ENCODE measurements at places on chromosomes 5 and 9. TPM values are rescaled to one million over a fixed set of nuclear protein-coding genes. Genes with fewer than 3 reads are reported as not detected.

CD72 gene
- 0.99 TPM for total RNA-seq

SOX30 gene
- 47.7 TPM for total RNA-seq

DNA sequence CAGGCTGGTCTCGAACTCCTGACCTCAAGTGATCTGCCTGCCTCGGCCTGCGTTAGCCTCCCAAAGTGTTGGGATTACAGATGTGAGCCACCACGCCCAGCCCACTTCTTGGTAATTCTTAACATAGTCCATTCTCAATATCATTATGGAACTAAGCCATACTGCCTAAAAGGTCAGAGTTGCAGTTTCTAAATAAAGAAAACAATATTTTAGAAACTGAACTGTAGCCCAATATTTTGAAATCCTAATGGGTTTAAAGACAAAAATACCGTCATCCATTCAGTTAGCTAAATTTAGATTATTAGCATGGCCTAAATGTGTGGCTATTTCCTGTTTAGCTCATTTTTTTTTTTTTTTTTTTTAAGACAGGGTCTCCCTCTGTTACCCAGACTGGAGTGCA, 99.5 kb downstream of the USP20 start:
- no peak for DNase-seq
- peaks cover 34% of the 10 kb centered on the region for H3K4me1 ChIP-seq
- peak overlapping the region; percentile 76 for H3K27ac ChIP-seq
- no peaks in the 10 kb centered on the region for H3K36me3 ChIP-seq
- no peaks in the 10 kb centered on the region for H3K27me3 ChIP-seq

DNA sequence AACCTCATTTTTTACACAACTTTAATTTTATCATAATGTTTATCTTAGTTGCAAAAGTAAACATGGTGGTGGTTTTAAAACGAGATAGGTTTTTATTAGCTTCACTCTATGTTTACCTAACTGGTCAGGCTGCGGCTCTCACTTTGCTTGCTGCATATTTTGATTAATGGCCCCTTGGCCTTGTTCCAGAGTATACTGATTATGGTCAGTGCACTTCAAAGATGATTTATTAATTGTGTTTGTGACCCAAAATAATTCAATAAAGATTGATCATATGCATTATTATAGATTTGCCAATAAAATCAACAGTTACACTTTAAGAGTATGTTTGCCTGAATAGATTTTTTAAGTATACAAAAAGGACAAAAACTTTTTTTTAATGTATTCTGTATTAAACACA, 188.0 kb downstream of the XRCC4 start:
- H3K27me3 ChIP-seq, result no peaks in the 10 kb centered on the region
- H3K36me3 ChIP-seq, result no peaks in the 10 kb centered on the region
- no peaks in the 10 kb centered on the region for H3K4me1 ChIP-seq
- DNase-seq, result no peak

DNA sequence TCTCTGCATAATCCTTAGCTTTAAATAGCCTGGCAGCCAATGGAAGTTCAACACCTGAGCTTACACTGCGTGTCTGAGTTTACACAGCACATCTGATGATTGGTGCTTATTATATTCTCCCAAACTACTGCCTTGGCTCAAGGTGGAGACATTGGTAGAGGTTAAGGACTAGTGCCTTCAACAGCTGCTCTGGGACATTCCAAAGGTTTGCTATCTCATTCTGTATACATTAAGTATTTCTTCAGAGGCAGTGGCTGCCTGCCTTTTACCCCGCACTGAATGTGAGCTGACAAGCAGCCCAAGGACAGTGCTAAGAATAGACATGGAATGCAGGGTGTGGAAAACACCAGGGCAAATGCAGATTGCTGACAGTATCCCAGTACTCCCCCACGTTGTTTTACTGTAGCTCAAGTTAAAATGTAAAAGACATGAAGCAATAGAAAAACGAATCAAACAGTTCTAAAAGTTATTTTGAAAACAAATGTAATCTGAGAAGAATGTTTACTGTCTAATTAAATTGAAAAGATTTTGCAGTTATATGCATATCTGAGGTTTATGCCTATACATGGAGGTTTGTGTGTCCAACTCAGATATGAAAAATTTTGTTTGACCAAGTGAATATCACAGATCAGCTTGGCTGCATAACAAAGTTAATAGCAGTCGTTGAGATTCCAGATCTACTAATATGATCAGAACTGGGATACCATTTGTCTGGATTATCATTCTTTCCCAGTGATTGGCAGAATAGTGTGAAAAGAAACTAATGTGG, 1.8 kb downstream of the HSPB3 start:
- peak overlapping the region; percentile 69 for H3K27ac ChIP-seq
- H3K4me3 ChIP-seq, result no peak overlapping the region
- no peaks in the 10 kb centered on the region for H3K36me3 ChIP-seq
- peaks cover 21% of the 10 kb centered on the region for H3K4me1 ChIP-seq

Measured in testis (tissue), 5 donors.